ENCODE measurements at places on chromosomes 11 and 22.

DNA sequence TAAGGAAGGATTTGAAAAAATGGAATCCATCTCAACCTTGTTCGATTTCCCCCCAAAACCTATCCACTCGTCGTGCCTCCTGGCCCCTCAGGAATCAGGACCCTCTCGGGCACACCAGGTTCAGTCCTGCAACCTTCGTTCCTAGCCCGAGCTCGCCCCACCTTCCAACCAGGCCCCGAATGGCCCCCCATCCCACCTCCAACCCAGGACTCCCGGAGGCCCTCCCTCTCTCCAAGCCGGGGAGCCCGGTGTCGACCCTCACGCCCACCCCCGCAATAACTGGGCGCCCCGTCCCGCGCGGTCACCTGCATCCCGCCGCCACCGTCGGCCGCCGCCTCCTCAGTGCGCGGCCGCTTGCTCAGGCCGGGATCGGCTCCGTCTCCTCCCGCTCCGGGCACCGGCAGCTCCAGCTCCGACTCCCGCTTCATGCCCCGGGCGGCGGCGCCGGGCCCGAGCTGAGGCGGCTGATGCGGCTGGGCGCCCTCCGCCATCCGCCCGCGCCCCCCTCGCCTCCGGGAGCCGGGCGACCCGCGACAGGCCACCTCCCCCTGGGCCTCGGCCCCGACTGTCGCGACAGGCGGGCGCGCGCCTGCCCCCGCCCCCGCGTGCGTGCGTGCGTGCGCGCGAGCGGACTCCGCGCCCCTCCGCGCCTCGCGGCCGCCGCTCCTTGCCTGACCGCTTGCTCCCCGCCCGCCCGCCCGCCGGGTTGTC is 534 bp downstream of the RBFOX2 start:
- no peak for DNase-seq

DNA sequence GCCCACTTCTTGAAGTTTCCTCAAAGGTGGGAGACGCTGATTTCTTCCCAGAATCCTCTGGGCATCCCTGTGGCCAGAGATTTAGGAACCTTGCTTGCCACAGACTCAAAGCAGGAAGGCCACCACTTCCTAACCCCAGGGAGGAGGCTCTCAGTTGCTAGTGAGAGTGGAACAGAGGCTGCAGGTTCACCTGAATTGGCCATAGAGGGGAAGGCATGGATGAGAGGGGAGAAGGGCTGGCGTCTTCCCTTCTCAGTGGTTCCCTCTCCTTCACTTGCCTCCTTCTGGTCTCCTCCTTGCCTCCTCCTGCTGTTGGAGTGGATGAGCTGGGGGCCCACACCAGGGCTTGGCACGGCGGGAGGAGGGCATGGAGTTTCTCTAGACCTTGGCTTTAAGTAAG is 185.7 kb downstream of the ADAMTS15 start:
- no peak for DNase-seq

DNA sequence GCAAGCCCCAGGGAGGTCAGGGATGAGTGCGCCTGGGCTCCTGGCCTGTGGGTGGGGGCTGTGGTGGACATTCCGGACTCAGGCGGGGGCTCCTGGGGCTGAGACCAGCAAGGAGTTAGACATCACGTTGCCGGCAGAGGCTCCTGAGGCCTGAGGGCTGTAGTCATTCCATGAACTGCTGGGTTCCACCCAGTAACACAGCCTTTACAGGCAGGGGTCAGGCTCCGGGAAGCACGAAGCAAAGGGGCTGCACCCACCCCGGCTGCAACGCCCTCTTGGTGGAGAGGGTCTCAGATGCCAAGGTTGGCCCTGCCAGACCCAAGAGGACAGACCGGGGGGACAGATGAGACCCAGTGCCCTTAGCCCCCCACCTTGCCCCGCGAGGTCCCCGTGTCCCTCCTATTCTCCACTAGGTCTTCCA is 9.0 kb downstream of the TNNT3 start:
- DNase-seq: no peak

GRCh38 chr11:125886997-125887372 is 483 bp upstream of the HYLS1 start:
- no peak for DNase-seq

DNA sequence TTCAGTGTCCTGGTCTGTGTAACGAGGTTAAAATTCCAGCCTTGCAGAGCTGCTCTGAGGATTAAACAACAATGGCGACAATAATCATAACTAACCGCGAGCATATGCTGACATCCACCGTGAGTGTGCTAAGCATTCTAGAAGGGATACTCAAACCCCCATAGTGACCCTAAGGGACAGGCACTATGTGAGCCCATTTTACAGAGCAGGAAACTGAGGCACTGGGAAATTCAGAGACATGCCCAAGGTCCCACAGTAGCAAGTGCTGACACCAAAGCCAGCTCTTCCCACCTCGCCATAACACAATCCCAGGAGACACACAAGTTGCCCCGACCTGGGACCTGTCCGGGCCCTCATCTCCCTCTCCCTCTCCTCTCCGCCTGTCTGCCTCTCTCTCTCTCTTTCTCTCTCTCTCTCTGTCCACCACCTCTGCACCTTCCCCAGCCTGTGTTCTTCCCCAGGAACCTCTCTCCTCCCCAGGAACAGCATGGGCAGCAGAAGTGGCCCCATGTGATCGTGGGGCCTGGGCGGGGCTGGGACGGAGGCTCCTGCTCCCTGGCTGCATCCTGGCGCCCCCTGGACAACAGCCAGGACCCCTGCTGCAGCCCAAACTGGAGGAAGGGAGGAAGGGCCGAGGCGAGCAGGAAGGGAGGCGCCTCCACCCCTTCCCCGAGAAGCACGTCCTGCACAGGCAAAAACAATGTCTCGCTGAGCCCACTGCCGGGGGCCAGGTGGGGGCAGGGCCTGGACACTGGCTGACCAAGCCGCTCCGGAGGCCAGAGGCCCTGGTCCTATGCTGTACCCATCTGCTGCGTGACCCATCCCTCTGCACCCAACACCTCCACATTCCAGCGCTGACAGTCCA is 14.8 kb upstream of the MFNG start:
- no peak for DNase-seq

DNA sequence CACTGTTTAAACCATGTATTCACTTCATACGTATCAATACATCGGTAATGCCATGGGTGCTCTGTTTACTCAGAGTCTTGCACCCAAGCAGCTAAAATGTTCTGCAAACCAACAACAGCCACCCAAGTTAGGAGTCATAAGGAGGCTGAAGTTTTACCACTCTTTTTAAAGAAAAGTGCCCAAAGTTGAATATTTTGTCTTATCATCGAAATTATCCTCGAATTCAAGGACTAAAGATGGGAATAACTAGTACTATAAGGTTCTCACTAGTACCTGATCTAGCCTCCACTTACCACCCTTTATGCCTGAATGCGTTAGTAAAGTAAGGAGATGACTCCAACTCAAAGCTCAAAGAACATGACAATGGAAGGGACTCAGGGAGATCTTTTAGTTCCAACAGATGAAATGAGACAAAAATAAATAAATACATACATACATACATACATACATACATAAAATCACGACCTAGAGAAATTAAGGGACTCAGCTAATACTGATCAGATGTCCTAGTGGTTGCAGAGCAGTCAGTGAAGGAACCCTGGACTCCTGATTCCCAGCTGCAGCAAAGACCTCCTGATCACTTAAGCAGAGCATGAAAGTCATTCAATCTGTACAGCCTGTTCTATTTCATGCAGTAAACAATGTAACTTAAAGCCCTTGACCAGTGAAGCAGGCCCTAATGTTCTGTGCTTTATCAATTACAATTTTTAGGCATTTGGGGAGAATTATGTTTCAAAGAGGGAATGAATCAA is 7.7 kb downstream of the OSBP start:
- DNase-seq: no peak

GRCh38 chr11:100563541-100564280 is 123.4 kb upstream of the ARHGAP42 start:
- DNase-seq: no peak

Data from stimulated activated CD8-positive, alpha-beta memory T cell treated with anti-CD3 and anti-CD28 coated beads, Interleukin-7, amount 100 ng/mL, for 1 hour (primary cell).